Activated gamma-delta T cell (primary cell): ENCODE measurements at places on chromosomes 3 and 15.

GRCh38 chr15:66411190-66411589 is 24.5 kb downstream of the MAP2K1 start:
- DNase-seq, result no peak

GRCh38 chr3:72694398-72694797 is 153.8 kb downstream of the SHQ1 start:
- no peak for DNase-seq

GRCh38 chr3:37511463-37511920 is 337.1 kb upstream of the LRRFIP2 start:
- DNase-seq, result no peak

DNA sequence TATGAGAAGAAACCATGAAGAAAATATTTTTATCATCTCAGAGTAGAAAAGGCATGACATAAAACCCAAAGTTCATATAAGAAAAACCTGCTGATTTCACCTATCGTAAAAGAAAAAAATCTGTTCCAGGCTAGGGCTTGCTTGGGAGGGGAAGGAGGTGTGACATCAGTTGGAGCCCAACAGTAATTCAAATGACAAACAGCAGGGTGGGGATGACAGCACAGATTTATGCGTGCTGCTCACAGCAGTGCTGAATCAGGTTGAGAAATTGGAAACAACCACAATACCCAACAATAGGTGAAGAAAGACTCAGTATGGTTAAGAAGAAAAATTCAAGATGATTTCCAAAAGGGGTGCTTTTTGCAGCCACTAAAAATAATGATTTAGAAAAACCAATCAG is 172.4 kb downstream of the PDE8A start:
- DNase-seq, result no peak

DNA sequence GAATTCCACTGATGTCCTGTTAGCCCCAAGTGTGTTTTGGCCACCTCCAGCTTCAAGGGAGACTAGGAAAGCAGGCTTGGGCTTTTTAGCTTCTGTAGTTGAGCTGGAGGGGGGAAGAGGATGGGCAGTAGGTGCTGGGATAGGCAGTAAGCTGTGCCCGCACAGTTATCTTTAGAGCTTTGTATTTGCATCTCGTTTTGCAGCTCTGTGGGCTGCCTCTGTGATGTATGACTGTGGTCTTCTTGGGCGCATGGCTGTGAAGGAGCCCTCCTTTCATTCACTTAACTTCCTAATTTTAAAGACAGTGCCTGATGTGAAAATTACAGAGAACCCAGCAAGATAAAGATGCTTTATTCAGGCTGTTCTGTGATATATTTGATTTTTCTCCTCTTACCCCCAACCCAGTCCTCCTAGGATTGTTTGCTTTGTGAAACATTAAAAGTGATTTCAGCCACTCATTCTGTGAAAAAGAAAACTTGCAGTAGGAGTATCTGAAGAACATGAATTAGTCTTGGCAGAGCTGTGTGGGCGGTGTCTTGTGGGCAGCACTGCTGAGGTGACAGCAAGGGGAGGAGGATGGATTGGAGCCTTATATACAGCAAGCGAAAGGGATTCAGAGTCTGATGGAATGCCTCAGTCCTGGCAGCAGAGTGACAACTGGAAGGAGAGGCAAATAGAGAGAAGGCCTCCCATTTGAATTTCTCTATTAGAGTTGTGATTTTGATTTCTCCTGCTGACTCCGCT is 74.3 kb downstream of the LARS2 start:
- no peak for DNase-seq

- DNase-seq, result no peak
Measured at GRCh38 chr15:60389261-60390077, 8.3 kb downstream of the ANXA2 start.

DNA sequence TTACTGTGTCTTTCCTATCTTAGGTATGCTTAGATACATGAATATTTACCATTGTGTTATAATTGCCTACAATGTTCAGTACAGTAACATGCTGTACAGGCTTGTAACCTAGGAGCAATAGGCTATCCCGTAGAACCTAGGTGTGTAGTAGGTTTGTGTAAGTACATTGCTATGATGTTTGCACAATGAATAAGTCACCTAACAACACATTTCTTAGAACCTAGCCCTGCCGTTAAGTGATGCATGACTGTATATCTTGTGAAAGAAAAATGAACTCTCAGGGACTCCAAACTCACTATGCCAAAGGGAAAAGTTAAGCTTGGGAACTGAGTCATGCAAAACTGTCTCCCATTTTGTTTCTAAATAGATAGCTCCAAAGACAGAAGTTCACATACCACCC is 91.5 kb upstream of the ACP3 start:
- no peak for DNase-seq

- no peak for DNase-seq
Measured at GRCh38 chr15:57393061-57393460, 16.8 kb downstream of the CGNL1 start.

- DNase-seq, result no peak
Measured at GRCh38 chr15:37900326-37901221, 33.9 kb upstream of the TMCO5A start.

DNA sequence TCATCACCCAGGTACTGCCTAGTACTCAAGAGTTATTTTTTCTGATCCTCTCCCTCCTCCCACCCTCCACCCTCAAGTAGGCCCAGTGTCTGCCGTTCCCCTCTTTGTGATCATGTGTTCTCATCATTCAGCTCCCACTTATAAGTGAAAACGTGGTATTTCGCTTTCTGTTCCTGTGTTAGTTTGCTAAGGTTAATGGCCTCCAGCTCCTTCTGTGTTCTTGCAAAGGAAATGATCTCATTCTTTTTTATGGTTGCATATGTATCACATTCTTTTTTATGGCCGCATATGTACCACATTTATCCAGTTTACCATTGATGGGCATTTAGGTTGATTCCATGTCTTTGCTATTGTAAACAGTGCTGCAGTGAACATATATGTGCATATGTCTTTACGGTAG is 8.2 kb upstream of the GANC start:
- no peak for DNase-seq

DNA sequence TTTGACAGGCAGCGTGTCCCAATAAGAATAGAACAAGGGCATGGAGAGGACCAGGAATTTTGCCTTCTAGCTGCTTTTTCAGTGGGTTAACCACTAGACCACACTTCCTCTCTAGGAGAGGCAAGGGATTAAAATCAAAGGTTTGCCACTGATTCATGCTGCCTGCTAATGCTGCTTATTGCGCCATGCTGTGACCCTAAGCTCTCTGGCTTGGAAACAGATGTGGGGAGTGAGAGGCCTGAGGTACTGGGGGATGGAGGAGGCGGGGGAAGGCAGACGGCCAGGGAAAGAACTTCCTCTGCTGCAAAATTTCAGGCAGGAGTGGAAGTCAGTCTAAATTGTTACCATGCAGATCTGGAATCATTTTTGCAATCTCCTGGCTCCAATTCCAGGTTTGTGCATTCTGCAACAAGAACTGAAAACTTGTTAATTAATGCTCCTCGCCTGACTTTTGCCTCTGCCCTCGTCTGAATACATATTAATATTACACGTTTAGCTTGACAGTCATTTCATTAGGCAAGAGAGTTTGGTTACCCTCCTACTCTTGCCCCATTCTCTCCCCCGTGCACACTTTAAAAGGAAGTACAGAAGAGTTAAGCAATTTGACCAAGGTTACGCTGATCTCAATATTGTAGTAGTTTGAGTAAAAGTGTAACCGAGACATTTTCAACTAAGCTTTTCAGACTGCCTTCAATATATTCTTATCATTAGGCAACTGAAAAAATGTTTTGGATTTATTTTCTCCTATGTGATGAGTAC is 121.7 kb upstream of the SPRED1 start:
- DNase-seq, result no peak

GRCh38 chr3:124650798-124651197 is 79.5 kb upstream of the UMPS start:
- DNase-seq, result no peak

- DNase-seq, result no peak
Measured at GRCh38 chr15:82181371-82181770, 81.2 kb downstream of the EFL1 start.

DNA sequence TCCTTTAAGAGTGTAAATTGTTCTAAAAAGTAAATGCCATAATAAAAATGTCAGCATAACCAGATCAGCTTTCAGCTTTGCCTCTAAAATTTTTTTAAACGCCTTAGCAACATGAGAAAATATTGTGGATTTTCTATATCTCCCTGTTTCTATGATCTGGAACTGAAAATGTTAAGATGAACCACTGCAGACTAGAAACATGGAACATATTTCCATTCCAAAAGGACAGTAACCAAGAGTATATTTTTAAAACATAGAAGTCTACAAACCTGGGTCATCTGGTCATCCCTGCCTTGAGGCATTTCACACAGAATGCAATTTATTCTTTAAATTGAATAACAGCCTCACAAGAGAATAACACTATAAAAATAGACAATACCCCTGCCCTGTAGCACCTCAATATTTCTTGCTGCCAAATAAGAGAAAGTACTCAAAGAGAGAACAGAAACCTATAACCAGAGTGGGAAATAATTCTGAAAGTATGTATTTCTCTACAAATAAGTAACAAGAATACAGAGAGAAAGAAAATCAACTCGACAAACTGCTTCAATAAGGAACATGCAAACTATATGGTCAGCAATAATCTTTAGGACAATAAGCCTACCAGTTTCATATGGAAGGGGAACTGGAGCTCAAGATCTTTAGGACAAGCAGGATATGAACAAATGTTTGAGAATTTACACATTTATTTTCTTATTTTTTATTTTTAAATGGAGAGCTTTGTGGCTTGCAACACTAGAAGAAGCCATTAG is 949.0 kb downstream of the EPHA3 start:
- DNase-seq, result no peak

DNA sequence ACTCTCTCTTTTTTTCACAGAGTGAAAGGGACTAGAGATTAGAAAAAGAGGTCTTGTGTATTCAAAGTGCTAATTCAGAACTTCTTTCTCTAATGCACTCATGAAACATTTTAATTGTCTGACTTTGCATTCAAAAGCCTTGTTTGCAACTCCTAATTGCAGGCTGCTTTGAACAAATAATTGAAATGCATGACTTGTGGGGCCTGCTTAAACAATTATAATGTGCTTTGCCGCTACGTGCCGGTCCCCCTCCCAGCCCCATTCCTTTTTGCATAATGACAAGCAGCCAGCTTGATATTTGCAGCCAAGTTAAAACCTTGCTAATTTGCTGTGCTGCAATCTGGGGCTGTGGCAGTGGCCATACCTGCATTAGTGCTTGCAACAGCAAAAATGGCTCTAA is 114.5 kb downstream of the FOXB1 start:
- no peak for DNase-seq

DNA sequence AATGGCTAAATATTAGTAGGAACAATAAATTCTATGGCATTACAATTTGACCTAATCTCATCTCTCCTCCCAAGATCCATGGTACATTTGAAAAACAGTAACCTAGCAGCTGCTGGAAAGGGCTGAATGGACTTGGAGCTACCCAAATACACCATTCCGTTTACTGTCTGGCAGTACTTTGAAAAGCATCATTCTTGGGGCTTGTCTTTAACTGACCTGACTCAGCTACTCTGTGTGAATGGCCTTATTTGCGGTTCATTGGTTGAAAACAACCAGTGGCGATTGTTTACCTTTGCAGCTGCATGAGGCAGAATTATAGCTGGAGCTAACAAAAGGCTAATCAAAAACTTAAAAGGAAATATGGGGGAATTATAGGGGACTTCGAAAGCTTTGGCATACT is 311.2 kb upstream of the MCTP2 start:
- DNase-seq, result no peak

GRCh38 chr15:39188930-39189329 is 391.9 kb upstream of the THBS1 start:
- DNase-seq, result no peak

GRCh38 chr15:32687556-32687955 is 30.2 kb upstream of the GREM1 start:
- no peak for DNase-seq

DNA sequence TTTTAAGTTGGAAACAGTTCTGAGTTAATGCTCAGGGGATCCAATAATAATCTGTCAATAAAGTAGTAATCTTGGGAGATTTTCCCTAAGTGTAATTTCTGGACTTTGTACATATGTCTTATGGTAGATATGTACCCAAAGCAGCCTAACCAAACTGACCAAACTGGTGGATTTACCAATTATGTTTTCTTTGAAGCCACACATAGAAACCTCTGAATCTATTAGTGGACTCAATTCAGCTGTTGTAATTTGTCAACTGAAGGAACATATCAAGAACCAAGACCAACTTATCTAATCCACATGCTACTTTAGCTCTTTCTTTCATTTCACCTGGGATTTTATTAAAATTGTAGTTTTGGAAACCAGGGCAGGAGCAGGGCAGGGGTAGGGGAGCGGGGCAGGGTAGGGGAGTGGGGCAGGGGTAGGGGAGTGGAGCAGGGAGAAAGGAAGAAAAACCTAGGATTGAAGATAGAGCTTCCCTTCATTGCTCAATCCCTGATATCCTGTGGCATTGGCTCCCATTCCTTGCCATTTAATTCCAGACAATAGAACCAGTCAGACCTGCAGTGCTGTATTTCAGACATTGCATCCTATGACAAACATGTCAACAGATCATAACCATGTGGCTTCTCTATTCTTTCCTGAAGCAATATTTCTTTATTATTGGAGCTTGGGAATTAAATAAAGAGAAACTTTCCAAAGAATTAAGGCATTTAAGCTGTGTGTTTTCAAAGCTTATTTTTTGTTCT is 101.8 kb downstream of the NFKBIZ start:
- DNase-seq, result no peak

DNA sequence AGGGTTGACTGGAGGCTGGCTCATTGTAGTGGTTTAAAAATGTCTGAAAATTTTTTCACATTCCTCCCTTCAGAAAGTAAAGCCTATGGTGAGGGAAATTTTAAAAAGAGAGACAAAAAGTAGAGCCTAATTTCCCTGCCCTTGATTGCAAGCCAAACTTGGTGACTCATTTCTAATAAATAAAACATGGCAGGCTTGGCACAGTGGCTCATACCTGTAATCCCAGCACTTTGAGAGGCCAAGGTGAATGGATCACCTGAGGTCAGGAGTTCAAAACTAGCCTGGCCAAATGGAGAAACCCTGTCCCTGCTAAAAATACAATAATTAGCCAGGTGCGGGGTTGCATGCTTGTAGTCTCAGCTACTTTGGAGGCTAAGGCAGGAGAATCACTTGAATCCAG is 18.9 kb upstream of the ARRDC4 start:
- no peak for DNase-seq

- no peak for DNase-seq
Measured at GRCh38 chr3:123953735-123954134, 7.3 kb downstream of the CCDC14 start.

- no peak for DNase-seq
Measured at GRCh38 chr3:73602170-73602569, 22.6 kb downstream of the PDZRN3 start.

DNA sequence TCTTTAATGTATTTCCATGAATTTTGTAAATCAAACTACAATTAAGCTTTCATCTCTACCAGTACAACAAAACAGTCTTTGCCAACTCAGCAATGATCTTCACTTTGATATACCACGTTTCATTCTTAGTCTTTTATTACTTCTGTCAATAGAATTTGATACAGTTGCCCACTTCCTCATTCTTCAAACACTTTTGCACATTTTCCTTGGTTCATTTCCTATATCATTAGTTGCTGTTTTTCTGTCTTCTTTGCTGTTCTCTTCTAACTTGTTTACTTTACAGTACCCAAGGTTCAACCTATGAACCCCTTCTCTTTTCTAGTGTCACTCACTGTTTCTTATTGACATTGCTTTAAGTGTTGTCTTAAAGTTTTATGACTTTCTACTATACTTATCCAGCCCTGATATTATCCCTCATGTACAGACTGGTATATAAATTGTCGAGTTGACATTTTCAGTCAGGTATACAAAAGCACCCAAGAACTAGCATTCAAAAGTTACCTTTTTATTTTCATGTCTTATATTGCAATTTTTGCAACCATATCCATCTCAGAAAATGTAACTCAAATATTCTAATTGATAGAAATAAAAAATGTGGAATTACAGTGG is 903.1 kb downstream of the NSUN3 start:
- no peak for DNase-seq

GRCh38 chr3:121707531-121708273 is 41.8 kb downstream of the GOLGB1 start:
- DNase-seq, result no peak
